ENCODE measurements at places on chromosomes 7 and 10.

DNA sequence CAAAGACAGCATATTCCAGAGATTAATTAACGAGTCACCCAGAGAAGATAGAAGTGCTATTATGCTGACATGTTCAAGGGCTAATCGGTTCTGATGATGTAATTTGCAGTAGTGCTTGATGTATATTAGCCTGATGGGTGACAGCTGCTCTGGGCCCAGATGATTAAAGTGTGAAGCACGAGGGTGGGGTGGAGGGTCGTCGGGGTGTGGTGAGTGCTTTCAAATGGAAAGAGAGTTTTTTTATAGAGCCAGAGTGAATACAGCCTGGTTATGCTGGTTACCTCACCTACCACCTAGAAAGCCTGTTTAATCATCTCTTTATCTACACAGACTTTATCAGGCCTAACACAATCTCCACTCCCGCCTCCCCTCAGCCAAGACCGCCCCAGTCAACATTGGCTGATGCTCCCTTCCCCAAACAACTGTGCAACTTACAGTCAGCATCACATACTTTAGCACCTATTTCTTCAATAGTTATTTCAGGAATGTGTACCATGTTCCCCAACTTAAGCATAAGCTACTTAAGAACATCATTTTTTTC is 11.5 kb upstream of the STN1 start:
- DNase-seq = peak; percentile 68

GRCh38 chr7:32577421-32577820 is 82.1 kb downstream of the AVL9 start:
- no peak for DNase-seq

DNA sequence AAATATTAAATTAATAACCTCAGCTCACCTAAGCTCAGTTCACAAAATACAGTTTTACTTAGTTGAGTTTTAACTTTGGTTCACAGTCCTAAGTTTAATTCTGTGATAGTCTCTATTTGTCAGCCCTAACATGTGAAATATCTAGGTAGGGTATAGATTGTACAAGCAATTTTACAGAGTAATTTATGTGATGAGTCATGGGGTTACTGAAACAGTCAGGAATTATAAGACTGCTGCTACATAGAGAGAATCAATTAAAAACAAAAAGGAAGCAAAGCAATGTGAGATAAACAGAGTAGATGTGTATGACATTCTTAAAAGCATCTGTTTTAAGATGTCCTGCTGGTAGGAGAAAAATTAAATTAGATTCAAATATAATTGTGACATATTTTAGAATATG is 1018.2 kb upstream of the KCND2 start:
- no peak for DNase-seq

GRCh38 chr7:106463851-106464611 is 179.2 kb upstream of the NAMPT start:
- no peak for DNase-seq

DNA sequence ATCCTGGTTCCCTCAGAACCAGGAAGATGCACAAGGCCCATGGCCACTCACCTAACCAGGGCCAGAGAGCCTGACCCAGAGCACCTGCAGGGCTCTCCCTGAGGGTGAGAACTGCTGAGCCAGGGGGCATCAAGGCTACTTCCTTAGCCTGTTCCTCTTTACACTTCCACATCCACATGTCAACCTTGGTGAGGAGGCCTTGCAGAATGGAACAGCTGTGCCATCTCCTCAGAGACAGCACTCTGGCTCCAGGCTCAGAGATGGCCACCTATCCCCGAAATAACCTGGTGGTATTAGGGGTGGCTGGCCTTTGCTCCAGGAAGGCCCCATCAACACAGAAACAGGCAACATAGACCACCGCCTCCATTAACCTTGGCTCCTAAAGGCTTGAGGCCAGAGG is 473.0 kb downstream of the RPS24 start:
- no peak for DNase-seq

DNA sequence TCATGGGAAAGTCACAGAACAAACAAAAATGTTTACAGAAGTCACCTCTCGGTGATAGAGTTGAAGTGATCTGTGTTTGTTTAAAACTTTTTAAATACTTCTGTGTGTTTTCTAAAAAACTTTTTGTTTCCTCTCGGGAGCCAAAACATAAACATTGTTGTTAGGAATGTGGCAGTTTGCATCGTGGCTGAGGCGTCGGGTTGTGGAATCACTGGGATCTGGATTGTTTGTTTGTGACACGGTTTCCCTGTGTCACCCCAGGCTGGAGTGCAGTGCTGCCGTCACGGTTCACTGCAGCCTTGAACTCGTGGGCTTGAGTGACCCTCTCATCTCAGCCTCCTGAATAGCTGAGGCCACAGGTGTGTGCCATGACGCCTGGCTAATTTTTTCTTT is 29.0 kb upstream of the SUN1 start:
- no peak for DNase-seq

DNA sequence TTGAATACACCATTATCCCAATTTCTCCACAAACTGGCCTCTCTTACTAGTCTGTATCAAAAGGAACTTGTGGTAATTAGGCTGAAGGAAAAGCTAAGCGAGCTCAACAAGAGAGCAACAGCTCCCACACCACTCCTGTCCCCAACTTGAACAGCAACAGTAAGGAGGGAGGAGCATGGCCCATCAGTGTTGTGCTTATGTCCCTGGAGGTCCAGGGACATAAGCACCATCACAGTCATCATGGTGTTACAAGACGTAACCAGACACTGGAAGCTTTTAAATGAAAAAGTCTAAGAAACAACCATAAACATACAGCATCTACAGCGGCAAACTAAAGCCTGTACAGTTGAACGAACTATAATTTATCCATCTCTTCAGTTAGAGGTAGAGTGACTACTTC is 989 bp downstream of the ERLIN1 start:
- peak; percentile 23 for DNase-seq

- no peak for DNase-seq
These were observed 43.8 kb downstream of the SPOCK2 start for GRCh38 chr10:72044417-72045041.

DNA sequence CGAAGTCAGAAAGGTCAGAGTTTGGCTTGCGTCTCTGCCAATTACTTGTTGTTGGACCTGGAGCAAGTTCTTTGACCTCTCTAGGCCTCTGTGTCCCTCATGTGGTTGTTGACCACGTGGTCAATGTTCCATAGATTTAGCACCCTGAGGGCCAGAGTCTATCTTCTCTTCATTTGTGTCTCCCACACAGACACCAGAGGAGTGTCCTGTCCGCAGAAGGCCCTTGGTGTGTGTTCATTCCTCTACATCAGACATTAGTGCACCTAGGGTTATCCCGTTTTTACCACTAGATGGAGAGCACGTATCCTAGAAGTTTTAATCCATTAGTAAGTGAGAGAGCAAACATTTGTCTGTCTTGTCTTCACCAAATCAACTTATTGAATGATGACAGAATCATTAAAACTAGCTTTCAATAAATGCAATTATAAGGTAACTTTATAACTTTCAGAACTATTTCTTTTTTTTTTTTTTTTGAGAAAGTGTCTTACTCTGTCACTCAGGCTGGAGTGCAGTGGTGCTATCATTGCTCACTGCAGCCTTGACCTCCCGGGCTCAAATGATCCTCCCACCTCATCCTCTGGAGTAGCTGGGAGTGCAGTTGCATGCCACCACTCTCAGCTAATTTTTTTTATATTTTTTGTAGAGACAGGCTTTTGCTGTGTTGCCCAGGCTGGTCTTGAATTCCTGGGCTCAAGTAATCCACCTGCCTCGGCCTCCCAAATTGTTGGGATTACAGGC is 122.5 kb upstream of the ANKRD1 start:
- DNase-seq = peak; percentile 50

- DNase-seq = no peak
These were observed 56.1 kb upstream of the PDLIM1 start for GRCh38 chr10:95346715-95347401.

GRCh38 chr7:17626235-17626634 is 314.1 kb downstream of the SNX13 start:
- no peak for DNase-seq

GRCh38 chr7:73621168-73622063 is 2.9 kb downstream of the MLXIPL start:
- no peak for DNase-seq

- no peak for DNase-seq
These were observed 243.1 kb downstream of the INHBA start for GRCh38 chr7:41459623-41460261.

- DNase-seq = peak; percentile 29
These were observed 4.0 kb upstream of the HECW1 start for GRCh38 chr7:43108255-43109011.

DNA sequence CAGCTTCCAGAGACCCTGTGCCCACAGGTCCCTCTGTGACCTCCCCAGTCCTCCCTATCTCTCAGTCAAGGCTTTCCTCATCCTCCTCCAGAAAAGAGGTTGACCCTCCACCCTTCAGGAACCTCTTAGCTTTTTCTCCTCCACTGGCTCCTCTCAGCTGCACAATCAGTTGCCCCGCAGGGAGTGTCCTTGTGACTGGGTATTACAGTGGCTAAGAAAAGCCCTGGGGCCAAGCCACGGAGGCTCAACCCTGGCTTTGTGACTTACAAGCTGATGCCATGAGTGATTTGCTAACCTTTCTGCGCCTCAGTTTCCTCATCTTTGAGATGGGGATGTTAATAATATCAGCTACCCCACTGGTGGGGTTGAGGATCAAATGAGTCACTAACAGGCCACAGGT is 66.4 kb upstream of the ZMIZ1 start:
- no peak for DNase-seq

- DNase-seq = no peak
These were observed 44.2 kb downstream of the LRMDA start for GRCh38 chr10:75475460-75476182.

GRCh38 chr7:44673324-44673723 is 66.9 kb downstream of the OGDH start:
- no peak for DNase-seq

DNA sequence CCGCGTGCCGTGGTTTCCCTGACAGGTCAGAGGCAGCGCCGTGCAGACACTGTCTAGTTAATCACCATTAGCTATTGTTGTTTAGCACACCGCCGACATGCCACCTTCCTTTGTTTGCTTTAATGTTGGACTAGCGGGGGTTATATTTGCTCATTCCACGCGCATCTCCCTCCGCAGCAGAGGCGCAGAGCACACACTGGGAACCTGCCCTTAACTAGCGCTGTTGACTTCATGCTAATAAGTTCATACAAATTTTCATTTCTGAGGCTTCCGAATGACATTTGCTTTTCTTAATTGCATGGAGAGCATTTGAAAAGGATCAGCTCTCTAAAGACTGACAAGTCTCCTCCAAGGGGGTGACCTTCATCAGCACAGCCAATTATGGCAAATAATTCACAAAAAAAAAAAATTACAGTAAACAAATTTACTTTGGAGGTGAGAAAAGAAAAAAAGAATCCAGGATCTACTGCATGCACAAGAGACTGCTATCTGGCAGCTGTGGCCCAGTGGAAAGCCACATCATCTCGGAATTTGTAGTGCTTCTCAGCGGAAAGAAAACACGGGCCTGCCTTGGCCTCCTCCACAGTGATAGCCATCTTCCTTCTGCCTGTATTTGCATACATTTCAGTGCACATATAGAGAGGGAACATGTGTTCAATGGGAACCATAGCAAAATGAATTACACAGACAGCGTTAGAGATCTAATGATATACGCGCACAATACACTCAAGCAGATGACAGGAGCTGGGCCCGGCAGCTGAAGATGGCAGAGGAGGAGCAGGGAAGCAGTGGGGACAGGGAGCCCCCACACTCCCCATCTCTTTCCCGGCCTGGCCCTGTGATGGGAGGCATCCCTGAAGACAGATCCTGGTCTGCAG is 94.2 kb downstream of the EBF3 start:
- peak; percentile 69 for DNase-seq

GRCh38 chr7:33961948-33962347 is 56.6 kb downstream of the BMPER start:
- DNase-seq = no peak

DNA sequence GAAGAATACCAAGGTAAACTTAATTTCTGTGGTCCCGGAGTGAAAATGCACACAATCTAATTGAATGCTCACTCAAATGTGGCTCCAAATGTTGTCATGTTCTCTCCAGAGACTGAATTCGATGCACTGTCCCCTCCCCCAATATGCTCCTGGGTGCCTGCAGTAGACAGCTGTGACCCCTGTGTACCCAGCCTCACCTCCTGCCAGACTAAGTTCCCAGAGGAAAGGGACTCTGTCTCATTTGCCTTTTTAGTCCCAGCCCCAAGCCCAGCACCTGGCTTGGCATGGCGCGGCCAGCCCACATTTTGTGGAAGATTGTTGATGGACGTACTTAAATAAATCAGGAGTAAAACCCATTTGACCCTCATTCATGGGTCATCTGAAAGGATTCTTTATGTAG is 21.8 kb upstream of the FIGNL1 start:
- DNase-seq = peak; percentile 16

- DNase-seq = no peak
These were observed 251.7 kb downstream of the KLF6 start for GRCh38 chr10:3533296-3533695.

DNA sequence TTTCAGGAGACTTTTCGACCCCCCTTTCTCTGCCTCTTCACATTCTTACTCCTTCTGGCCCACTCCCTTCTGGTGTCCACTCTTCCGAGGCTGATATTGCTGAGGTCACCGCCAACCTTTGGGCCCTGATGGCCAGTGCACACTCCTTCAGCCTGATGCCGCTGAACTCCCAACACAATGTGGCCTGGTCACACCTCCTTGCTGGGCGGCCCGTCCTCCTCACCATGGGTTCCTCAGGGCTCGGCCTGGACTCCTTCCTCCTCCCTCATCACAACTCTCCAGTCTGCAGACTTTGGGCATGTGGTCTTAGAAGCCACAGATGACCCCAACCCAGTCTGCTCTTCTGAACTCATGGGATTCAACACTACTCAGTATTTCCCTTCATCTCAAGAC is 583.0 kb upstream of the MGMT start:
- DNase-seq = no peak

DNA sequence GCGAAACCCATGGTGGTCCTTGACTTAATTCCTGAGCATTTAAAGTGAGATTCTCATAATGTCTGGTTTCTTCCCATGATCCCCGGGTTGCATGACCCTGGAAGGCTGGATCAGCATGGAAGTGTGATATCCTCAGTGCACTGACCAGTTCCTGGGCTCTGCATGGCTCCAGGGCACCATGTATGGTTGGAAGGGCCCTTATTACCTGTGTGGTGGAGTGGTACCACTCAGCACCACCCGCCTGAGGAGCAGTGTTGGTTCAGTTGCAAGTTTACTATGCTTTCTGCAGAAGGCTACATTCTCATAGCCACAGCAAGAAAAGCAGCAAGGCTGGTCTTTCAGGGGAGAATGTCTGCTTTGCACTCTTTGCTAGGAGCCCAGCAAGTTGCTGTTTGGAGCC is 325.7 kb upstream of the MKI67 start:
- no peak for DNase-seq

DNA sequence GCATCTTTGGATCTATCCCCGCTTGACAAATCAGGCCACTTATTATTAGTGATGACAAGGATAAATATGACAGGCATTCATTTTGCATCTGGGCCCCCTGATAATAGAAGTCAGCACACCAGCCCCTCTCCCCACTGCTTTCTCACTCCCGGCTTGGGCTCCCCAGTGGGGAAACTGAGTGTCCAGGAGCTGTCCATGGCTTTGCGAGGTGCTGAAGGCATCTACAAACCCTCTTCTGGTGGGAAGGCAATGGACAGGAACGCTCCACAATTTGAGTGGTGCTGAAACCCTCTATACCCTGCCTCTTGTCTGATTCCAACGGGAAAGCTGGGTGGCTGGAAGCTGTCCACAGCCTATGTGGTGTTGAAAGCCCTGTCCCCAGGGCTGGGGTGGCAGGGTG is 61.7 kb upstream of the PCBD1 start:
- no peak for DNase-seq
